ENCODE measurements at places on chromosomes 6 and 20.
A peak's percentile ranks its signal among the peaks of the same experiment; 100 is the strongest.

DNA sequence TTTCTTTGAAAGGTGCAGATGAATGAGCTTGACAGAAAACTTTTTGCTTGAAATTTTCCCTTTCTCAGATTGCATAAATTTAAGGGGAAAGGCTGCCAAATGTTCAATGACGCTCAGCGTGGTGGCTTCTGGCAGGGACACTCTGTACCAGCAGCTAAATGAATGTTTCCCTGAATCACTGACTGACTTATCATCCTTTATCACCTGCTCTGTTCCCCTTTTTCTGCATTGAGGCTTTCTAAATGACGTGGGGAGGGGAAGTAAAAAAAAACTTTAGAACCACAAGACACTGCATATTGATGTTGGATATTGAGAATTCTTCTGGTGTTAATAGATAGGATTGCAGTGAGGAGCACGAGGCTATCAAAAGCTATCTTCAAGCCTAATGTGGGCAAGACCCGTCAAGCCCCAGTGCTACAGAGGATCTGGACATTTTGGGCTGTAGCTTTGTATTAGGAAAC is 46.9 kb upstream of the ENPP5 start:
- no peak for DNase-seq

DNA sequence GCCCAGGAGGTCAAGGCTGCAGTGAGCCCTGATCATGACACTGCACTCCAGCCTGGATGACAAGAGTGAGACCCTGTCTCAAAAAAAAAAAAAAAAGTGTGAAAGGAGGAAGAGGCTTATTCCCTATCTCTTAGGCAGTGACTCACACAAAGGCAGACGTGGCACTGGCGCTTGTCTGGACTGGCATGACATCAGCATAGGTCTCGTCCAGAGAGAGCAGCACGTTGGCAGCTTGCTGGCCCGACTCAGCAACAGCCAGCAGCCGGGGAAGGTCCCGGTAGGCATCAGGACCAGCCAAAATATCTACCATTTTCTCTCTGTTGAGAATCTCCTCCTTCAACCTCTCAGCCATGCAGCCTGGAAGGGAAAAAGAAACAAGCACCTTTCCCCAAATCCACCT is 14.1 kb downstream of the CDK5RAP1 start:
- no peak for DNase-seq

- DNase-seq = no peak
Observed at GRCh38 chr6:118171852-118172251, 264.8 kb downstream of the SLC35F1 start.

DNA sequence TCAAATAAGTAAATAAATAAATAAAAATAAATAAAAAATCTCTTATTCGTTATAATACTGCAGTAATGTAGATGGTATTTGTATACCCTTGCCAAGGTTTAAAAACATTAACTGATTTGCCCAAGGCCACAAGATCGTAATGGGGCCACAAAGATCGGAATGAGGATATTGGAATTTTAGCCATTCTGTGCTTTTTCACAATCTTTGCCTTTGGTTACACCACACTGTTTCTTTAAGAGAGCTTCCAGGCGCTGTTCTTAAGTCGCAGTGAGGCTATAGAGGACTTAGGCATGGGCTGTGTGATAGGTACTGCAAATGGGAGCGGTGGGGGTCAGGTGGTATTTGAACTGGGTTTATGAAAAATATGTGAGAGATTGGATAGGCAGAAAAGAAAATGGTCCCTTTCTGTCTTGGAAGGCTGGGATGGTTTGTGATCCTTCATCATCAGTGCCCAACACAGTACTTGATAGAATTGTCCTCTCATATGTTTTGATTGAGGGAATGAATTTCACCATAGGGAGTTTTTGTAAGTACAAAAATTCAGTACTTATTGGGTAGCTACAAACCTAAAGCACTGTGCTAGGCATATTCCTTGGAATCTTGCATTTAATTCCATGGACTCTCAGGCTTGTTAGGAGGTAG is 1.4 kb downstream of the NUS1 start:
- DNase-seq = no peak

- DNase-seq = no peak
Observed at GRCh38 chr20:17843246-17844132, 125.1 kb downstream of the SNX5 start.

- no peak for DNase-seq
Observed at GRCh38 chr6:36020154-36020553, 4.3 kb downstream of the SLC26A8 start.

DNA sequence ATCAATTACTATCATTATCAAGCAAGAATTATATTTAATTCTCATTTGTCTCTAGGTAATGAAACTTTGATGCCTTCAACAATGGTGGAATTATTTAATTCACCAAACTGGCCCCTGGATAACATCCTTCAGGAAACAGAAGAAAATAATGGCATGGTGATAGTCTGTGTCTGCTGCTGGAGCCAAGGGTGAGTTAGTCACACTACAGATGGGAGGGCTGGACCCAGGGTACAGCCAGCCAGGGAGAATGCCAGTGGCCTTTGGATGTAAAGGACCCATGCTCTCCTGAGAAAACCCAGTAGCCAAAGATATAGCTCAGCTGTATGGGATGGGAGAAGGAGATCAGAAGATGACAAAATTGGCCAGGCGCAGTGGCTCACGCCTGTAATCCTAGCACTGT is 60.0 kb upstream of the CNKSR3 start:
- no peak for DNase-seq

DNA sequence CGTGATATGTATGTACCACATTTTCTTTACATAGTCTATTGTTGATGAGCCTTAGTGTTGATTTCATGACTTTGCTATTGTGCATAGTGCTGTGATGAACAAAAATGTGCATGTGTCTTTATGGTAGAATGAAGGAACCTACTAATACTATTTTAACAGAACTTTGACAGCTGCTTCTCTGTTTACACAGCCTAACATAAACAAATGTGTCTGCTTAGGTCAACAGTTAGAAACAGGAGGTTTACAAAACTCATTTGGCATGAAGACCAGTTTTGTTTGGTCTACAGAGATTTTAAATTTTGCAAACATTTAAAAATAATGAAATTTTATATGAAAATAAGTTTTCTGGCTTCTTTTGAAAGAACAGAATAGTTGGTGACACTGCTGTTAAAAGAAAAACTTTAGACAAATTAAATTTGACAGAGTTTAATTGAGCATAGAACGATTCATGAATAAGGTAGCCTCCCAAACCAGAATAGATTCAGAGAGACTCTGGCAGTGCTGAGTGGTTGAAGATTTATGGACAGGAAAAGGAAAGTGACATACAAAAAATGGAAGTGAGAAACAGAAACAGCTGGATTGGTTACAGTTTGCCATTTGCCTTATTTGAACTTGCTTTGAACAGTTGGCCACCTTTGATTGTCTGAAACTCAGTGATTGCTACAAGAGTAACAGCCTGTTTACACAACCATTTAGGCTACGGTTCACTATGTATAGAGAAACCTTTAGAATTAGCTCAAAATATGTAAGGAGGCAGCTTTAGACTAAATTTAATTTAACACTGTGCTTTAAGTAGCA is 715.8 kb upstream of the HS3ST5 start:
- DNase-seq = peak; percentile 91
